ENCODE measurements at places on chromosomes 6 and 20.

GRCh38 chr6:68958327-68958726, 323.2 kb downstream of the ADGRB3 start:
- DNase-seq: no peak

DNA sequence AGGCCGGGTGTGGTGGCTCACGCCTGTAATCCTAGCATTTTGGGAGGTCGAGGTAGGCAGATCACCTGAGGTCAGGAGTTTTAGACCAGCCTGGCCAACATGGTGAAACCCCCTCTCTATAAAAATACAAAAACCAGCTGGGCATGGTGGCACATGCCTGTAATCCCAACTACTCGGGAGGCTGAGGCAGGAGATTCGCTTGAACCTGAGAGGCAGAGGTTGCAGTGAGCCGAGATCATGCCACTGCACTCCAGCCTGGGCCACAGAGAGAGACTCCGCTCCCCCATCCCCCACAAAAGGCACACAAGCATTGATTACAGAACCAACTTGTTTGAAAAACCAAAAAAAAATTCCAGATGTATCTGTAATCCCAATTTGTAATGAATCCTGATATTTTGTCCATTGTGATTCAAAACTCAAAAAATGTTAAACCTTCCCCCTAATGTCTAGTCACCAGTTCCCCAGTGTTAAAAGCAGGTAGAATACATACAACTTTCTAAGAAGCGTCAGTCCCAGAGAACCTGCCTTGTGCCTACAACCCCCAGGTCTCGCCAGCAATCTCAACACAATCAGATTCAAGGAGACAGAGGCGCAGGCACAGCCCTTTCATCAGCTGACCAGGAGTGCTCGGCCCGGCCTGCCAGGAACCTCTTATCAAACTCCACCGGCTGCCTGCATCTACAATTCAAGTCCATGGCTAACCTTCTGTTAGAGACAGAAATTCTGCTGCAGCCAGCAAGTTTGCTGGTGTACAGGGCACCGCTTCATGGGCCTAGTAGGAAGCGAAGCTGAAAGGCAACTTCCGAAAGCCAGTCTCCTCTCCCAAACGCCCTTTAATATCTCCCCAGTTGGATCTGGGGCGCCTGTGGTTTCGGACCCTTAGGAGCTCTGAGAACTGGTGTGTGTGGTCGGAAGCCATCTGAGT, 2.1 kb downstream of the EZR start:
- DNase-seq: peak; percentile 33

- DNase-seq: no peak
Observed at GRCh38 chr6:157412791-157413190, 31.8 kb downstream of the ZDHHC14 start.

- no peak for DNase-seq
Observed at GRCh38 chr6:121032268-121033006, 301.8 kb downstream of the TBC1D32 start.

GRCh38 chr20:54107600-54108325, 37.4 kb upstream of the BCAS1 start:
- DNase-seq: no peak

GRCh38 chr6:159557031-159557430, 136.0 kb downstream of the SOD2 start:
- DNase-seq: no peak

- no peak for DNase-seq
Observed at GRCh38 chr20:25036331-25036936, 21.5 kb downstream of the ACSS1 start.

DNA sequence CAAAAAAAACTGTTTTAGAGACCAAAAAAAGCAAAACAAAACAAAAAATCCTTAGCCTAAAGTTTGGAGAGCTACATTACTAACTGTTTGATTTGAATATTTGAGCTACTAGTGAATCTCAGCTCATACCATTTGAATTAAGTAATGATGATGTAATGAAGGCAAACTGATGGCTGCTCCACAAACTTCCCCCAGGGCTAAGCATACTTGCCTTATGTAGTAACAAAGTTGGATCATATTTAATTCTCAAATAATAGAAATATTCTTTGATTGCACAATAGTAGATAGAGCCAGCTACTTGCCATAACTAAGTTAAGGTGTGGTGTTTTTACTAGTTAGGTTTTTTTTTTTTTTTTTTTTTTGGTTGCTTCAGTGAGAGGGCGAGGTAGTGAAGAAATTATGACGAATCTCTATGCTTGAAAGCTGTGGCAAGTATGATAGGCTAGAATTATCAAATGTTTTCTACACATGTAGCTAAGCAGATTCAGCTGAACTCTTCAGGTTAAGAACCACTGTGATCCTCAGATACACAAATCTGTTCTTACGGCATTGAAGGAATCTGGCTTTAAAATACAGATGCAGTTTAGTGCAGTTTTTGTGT, 2.9 kb downstream of the RAB32 start:
- no peak for DNase-seq

GRCh38 chr6:151721671-151722070, 85.8 kb upstream of the ESR1 start:
- DNase-seq: no peak

- DNase-seq: no peak
Observed at GRCh38 chr20:5670874-5671273, 79.3 kb upstream of the SHLD1 start.

GRCh38 chr6:36717871-36718540, 20.4 kb downstream of the RAB44 start:
- no peak for DNase-seq

- no peak for DNase-seq
Observed at GRCh38 chr6:100838011-100838410, 43.1 kb downstream of the ASCC3 start.

DNA sequence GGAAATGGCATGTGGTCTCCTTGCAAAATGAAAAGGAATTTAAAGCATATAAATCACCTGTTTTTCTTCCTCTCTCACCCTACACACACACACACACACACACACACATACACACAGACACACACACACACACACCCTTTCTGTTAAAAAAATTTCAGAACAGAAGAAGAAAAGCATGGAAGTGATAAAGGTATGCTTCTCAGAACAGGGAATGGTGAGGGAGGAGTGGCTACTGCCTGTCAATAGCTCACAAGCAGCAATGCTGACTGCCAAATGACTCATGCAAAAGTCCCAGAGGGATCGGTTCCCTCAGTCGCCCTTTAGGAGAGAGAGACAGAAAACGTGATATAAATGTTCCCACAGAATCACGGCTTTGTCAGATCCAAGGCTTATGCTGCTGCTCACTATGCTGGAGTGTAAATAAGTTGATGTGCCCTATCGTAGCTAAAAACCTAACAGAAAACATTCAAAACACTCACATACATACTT, 102.6 kb downstream of the IBTK start:
- no peak for DNase-seq

DNA sequence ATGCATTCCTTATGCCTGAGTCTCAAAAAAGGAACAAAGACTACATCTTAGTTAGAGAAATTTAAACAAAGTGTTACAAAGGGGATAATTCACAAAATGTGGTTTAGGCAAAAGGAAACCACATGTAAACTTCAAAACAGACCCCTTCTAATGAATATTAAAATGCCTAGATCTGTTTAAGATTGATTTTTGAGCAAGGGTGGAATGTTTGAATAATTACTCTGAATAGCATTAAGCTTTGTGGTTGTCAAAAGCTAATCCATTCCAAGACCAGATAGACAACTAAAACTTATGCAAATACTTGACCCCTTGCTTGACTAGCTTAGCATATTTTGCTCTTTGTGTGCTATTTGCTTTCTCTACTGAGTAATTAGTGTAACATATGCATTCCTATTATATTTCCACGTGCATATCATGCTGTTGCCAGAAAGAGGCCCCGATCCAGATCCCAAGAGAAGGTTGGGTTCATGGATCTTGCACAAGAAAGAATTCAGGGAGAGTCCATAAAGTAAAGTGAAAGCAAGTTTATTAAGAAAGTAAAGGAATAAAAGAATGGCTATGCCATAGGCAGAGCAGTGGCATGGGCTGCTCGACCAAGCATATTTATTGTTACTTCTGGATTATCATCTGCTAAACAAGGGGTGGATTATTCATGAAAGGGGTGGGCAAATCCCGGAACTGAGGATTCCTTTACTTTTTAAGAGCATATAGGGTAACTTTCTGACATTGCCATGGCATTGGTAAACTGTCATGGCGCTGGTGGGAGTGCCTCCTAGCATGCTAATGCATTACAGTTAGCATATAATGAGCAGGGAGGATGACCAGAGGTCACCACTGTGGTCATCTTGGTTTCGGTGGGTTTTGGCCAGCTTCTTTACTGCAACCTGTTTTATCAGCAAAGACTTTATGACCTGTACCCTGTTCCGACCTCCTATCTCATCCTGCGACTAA, 1193.4 kb upstream of the EYS start:
- no peak for DNase-seq

DNA sequence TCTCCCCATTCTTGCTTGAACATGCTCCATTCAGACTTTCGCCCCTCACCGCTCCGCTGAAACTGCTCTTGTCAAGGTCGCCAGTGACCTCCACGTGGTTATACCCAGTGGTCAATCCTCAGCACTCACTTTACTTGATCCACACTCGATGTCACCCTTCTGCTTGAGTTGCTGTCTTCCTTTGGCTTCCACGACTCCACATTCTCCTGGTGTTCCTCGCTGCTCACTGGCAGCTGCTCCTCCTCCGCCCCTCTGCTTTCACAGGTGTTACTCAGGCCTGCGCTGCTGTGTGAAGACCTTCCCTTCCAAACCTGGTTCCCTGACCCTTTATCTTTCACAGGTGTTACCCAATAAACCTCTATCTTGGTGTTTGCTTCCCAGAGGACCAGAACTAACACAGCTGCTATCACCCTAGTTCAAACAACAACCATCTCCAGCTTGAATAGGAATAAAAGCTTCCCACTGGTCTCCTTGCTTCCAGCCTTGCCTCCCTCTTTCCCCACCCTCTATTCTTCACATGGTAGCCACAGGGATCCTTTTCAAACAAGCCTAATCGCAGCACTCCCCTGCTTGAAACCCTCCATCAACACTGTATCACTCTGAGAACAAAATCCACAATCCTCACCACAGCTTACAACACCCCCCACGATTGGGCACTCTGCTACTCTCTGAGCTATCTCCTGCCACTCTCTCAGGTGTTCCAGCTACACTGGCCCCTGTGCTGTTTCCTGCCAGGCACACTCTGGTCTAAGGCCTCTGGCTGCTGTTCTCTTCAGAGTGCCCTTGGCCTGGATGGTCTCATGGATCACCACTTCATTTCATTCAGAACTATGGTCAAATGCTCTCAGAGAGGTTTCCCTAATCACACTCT, 10.7 kb downstream of the PPIL1 start:
- DNase-seq: no peak

GRCh38 chr6:90096818-90097217, 199.8 kb downstream of the BACH2 start:
- no peak for DNase-seq

- no peak for DNase-seq
Observed at GRCh38 chr20:14715400-14715799, 378.0 kb upstream of the FLRT3 start.

DNA sequence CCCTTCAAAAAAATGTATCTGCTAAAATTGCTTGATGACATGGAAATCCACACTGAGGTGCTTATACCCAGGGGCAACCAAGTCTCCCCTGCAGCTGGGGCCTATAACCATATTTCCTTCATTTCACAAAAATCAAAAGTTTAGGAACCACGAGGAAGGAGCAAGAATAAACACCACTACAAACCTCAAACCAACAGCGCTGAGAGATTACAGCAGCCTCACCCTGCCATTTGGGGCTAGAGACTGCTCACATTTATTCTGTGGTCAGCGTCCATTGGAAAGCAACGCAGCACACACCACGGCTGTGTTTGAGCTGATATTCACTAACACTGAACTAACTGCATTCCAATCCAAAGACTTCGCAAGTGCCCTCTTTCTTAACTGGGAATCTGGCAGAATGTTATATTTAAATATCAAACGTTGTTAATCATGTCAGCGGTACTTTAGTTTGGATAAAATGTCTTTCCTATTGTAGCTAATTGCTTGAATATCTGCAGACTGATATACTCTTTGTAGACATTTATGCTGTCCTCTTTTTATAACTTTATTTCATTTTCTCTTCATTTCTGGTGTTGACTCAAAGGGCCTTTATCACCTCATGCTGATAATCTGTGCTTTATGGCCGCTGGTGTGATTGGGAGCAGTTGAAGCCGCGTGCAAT, 94.6 kb downstream of the FOXA2 start:
- no peak for DNase-seq

GRCh38 chr20:9705722-9706476, 133.0 kb downstream of the PAK5 start:
- no peak for DNase-seq
